ENCODE measurements at places on chromosomes 7 and 10. TPM values are rescaled to one million over a fixed set of nuclear protein-coding genes. Genes with fewer than 3 reads are reported as not detected.

GRCh38 chr10:95840681-95841080 is 67.1 kb upstream of the CC2D2B start:
- no peak overlapping the region for H3K4me3 ChIP-seq
- H3K36me3 ChIP-seq, result peaks cover 25% of the 10 kb centered on the region
- peak overlapping the region; percentile 60 for H3K27ac ChIP-seq
- DNase-seq, result no peak

GRCh38 chr7:73879977-73880681 is 19.2 kb downstream of the TMEM270 start:
- no peak for DNase-seq
- no peak overlapping the region for H3K4me3 ChIP-seq
- no peaks in the 10 kb centered on the region for H3K4me1 ChIP-seq
- H3K36me3 ChIP-seq, result no peaks in the 10 kb centered on the region

- H3K27me3 ChIP-seq, result no peaks in the 10 kb centered on the region
- no peak overlapping the region for H3K27ac ChIP-seq
- H3K4me3 ChIP-seq, result no peak overlapping the region
- H3K4me1 ChIP-seq, result no peaks in the 10 kb centered on the region
- DNase-seq, result no peak
- no peaks in the 10 kb centered on the region for H3K36me3 ChIP-seq
These were observed 44.7 kb upstream of the PDGFA start for GRCh38 chr7:564176-564865.

DNA sequence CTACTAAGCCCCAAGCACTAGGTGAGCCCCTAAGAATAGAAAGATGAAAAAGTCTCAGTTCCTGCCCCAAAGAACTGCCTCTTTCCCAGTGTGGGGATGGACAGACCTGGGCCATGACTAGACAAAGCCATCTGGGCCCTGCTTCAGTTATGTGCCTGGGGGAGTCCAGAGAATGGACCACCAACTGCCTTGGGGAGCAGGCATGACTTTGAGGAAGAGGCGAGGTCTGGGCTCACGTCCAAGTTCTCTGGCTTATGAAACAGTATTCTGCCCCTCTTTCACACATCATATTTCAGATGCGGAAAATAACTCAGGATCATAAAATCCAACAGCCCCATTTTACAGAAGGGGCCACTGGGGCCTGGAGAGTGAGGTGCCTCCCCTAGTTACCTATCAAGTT is 80.3 kb downstream of the PLXNA4 start:
- no peak overlapping the region for H3K4me3 ChIP-seq
- peaks cover 5% of the 10 kb centered on the region for H3K4me1 ChIP-seq
- no peak for DNase-seq
- H3K27me3 ChIP-seq, result no peaks in the 10 kb centered on the region
- H3K36me3 ChIP-seq, result no peaks in the 10 kb centered on the region
- no peak overlapping the region for H3K27ac ChIP-seq

DNA sequence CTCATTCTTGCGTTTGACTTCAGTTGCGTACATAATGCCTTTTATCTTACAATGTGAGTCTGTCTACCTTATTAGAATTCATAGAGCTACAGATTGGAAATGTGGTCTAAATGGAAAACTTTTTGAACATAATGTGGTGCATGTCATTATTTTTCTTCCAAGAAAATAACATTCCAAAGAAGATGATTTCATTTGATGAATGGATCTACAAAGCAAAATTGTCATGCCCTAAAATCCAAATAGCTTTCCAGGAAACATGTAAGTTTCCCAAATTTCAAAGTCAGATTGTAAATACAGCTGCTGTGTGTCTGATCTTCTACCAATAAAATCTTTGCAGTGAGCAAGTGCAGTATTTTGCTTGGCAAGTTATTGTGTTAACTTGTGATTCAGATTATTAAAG is 101.8 kb upstream of the FZD8 start:
- H3K27me3 ChIP-seq, result no peaks in the 10 kb centered on the region
- H3K36me3 ChIP-seq, result no peaks in the 10 kb centered on the region
- H3K27ac ChIP-seq, result no peak overlapping the region

INSIG1 gene
- total RNA-seq, result 33.0 TPM

DNA sequence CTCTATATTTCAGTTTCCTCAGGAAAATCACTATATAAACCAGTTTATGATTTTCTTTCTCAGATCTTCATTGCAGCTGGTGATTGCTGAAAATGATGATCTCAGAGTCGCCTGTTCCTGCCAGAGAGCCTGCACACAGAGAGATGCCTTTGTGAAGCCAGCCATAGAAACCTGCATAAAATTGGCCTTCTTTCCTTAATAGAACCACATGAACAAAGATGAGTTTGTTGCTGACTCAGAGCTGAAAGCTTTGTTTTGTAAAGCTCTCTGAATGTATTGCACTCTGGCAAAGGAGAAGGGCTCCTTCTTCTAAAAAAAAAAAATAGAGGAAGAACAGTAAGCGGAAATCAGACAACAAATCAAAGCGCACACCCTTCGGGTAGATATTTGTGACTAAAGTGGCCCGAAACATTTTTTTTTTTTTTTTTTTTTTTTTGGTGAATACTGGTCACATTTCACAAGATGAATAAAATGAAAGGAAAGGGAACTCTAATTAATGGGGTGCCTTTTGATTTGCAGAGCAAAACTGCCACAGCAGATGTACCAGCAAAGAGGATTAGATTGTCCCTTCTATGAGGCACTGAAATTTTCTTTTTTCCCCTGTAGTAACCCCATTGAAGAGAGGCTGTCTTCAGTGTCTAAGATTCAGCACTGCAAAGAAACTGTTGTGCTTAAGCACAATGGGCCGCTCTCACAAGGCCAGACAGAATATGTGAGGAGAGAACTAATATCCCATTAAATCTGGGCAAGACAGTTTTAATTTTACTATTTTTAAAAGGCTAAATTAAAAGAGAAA is 75.1 kb upstream of the PTPRZ1 start:
- H3K27ac ChIP-seq, result no peak overlapping the region
- no peak overlapping the region for H3K4me3 ChIP-seq
- no peaks in the 10 kb centered on the region for H3K4me1 ChIP-seq

DGKB gene
- total RNA-seq, result 13.7 TPM

CRYGN gene
- 1.4 TPM for total RNA-seq

NODAL gene
- total RNA-seq, result not detected

DNA sequence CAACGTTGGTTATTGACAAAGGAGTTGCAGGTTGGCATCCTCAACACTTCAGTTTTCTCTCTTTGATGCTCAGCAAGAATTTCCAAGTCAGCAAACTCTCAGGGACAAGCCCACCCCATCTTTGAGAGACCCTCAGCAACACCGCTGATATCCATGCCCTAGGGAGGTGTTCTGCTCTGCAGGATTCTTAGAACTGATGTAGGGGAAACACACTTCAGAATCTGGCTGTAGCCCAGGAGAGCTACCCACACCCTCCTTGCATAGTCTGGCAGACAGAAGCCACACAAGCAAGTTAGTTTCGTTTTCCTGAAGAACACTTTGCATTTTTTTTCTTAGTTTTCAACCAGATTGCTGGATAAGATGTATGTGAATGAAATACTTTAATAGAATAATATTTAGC is 822 bp downstream of the SAMD9L start:
- H3K27me3 ChIP-seq, result no peaks in the 10 kb centered on the region
- no peaks in the 10 kb centered on the region for H3K36me3 ChIP-seq
- peak; percentile 55 for DNase-seq
- H3K4me1 ChIP-seq, result peaks cover 5% of the 10 kb centered on the region
- H3K27ac ChIP-seq, result peak overlapping the region; percentile 41

DNA sequence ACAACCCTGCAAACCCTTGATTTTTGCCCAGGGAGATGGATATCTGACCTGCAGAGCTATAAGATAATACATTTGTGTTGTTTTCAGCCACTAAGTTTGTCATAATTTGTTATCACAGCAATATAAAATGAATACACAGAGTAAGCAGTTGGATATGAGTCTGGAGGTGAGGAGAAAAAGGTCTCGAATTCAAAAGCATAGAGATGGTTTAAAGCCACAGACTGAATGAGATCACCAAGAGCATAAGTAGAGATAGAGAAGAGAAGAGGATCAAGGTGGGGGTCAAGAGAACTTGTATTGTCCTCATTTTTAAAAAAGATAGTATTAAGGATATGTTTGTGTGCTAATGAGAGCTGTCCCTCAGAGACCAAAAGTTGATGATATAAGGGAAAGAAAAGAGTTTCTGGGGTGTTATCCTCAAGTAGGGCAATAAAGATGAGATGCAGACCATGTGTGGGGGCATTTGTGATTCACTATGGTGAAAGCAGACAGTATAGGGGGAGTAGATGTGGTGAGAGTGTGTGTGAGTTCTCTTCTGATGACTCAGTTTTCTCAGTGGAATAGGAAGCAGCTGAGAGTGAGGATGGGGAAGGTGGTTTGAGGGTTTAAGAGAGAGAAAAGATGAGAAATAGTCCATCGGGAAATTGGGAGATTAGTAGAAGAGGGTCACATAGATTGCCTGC is 25.8 kb upstream of the PCGF5 start:
- no peaks in the 10 kb centered on the region for H3K27me3 ChIP-seq
- no peaks in the 10 kb centered on the region for H3K36me3 ChIP-seq
- H3K4me3 ChIP-seq, result no peak overlapping the region
- no peak overlapping the region for H3K27ac ChIP-seq
- DNase-seq, result no peak
- peaks cover 42% of the 10 kb centered on the region for H3K4me1 ChIP-seq

LEP gene
- 1.4 TPM for total RNA-seq

DNA sequence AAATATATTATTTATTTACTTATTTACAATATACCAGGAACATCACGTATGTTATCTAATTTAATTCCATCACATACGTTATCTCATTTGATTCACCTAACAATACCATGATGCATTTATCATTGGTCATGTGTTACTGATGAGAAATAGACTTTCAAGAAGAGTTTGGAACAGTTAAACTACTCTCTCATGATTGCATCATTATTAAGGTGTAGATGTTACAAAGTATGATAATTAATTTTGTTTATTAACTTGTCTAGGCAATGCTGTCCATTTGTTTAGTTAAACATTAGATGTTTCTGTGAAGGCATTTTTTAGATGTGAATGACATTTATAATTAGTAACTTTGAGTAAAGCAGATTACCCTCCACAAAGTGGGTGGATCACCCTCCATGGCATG is 32.0 kb upstream of the PCDH15 start:
- H3K36me3 ChIP-seq, result no peaks in the 10 kb centered on the region
- no peak overlapping the region for H3K4me3 ChIP-seq
- H3K27me3 ChIP-seq, result no peaks in the 10 kb centered on the region
- no peak overlapping the region for H3K27ac ChIP-seq
- H3K4me1 ChIP-seq, result no peaks in the 10 kb centered on the region

GRCh38 chr7:121278120-121279021 is 50.4 kb upstream of the WNT16 start:
- H3K36me3 ChIP-seq, result peaks cover 16% of the 10 kb centered on the region
- H3K4me3 ChIP-seq, result no peak overlapping the region
- DNase-seq, result no peak
- H3K4me1 ChIP-seq, result peaks cover 13% of the 10 kb centered on the region

HOXA10 gene
- 55.9 TPM for total RNA-seq

TRIL gene
- 2.0 TPM for total RNA-seq

ANKRD7 gene
- total RNA-seq, result 0.71 TPM

- no peaks in the 10 kb centered on the region for H3K4me1 ChIP-seq
- H3K4me3 ChIP-seq, result no peak overlapping the region
These were observed 109.1 kb upstream of the CTTNBP2 start for GRCh38 chr7:117982071-117983055.

DNA sequence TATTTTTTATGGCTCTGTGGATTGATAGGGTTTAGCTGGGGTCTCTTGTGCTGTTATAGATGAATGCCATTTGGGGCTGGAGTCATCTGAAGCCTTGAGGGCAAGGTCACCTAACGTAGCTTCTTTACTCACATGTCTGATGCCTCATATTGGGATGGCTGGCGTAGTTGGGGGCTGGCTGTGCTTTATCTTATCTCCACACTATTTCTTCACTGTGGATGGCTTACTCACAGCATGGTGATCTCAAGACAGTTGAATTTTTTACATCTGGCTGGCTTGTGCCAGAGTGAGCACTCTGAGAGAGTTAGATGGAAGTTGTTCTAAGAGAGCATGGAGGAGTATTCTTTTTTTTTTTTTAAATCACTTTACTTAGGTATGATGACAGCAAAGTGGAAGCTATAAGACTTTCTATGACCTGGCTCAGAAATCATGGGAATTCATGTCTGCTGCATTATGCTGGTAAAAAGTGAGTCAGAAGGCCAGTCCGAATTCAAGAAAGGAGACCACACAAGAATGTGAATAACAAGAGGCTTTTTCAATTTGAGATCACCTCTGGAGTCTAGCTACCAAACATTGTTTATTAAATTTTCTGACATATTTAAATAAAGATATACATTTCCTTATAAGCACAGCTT is 252.4 kb upstream of the TPK1 start:
- no peak overlapping the region for H3K4me3 ChIP-seq
- no peak overlapping the region for H3K27ac ChIP-seq
- H3K36me3 ChIP-seq, result no peaks in the 10 kb centered on the region
- DNase-seq, result no peak

DNA sequence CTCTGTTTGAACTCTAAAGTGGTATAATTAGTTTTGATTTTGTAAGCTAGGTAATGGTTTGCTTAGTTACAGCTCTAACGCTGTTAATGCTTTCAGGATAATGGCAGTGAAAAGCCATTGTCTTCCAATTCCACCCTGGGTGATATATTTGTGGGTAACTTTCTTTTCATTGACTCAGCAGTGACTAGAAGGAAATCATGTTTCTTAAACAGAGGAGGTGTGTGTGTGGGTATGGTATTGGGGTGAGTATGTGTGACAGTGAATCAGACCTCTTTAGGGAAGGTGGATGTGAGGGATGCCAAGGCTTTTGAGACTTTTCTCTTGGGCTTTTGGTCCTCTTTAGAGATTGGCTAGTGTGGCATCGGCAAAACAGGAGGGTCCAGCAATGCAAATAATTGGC is 13.6 kb downstream of the ENTPD7 start:
- H3K36me3 ChIP-seq, result no peaks in the 10 kb centered on the region
- no peak overlapping the region for H3K4me3 ChIP-seq
- H3K4me1 ChIP-seq, result peaks cover 3% of the 10 kb centered on the region
- no peak overlapping the region for H3K27ac ChIP-seq
- H3K27me3 ChIP-seq, result no peaks in the 10 kb centered on the region

ZNF25 gene
- total RNA-seq, result 31.8 TPM

GRCh38 chr10:17561111-17561510 is 56.1 kb downstream of the HACD1 start:
- no peak overlapping the region for H3K4me3 ChIP-seq
- no peak overlapping the region for H3K27ac ChIP-seq
- no peaks in the 10 kb centered on the region for H3K36me3 ChIP-seq
- H3K27me3 ChIP-seq, result no peaks in the 10 kb centered on the region
- DNase-seq, result no peak
- no peaks in the 10 kb centered on the region for H3K4me1 ChIP-seq

DNA sequence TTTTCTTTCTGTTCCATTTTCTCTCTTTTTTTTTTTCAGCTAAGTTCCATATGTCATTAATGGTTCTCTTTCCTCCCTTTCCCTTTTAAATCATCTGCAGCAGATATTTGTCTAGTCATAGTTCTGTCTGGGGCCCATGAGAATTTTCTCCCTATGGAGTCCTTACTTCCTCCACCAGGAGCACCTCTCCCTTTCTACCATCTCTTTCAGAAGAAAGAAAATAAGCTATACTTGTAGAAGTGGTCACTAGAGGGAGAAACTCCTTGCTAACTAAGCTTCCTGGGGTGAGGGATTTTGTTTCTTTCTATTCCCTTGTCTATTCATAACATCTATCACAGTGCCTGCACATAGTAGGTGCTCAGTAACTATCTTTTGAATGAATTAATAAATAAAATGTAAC is 230.2 kb upstream of the HPS1 start:
- H3K4me1 ChIP-seq, result no peaks in the 10 kb centered on the region
- H3K4me3 ChIP-seq, result no peak overlapping the region
- no peaks in the 10 kb centered on the region for H3K27me3 ChIP-seq
- no peak overlapping the region for H3K27ac ChIP-seq
- no peak for DNase-seq
- no peaks in the 10 kb centered on the region for H3K36me3 ChIP-seq

Measured in sigmoid colon (tissue), 7 donors.